Right ventricle myocardium inferior (tissue), 1 donor: ENCODE measurements at places on chromosomes 7 and 10.

GRCh38 chr7:1844336-1844950 is 174.4 kb downstream of the ELFN1 start:
- no peak for DNase-seq

DNA sequence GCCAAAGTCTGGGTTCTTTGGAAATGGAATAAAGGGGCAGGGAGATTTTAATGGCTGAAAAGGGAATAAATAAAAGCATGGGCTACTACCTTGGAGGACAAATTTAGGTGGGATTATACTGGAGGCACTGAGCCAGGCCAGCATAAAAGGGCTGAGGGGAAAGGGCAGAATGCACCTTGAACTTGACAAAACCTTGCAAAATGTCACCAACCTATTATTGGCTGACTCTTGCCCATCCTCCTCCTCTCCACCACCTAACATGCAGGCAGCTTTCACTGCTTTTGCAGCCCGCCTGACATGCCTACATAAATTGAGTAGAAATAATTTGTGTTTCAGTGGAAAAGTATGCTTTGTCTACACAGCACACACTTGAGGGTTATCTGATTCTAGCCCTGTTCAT is 65.3 kb upstream of the ABLIM1 start:
- DNase-seq: no peak

DNA sequence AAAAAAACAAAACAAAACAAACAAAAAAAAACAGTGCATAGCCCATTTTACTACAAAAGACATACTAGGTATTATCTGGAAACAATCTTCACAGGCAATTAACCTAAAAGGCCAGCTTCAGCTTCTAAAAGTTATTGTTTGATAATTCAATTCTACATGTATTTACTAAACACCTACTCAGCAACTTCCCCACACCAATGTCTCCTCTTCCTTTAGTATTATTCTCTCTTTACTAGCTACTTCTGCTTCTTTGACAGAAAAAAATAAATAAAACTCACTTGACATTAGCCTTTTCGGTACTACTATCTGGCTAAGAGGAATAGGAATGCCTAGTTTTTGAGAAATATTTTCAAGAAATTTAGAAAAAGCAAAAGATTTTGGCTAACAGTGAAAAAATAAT is 2.8 kb downstream of the TM9SF3 start:
- DNase-seq: no peak

GRCh38 chr7:2384354-2385243 is 18.8 kb upstream of the CHST12 start:
- no peak for DNase-seq

- no peak for DNase-seq
These were observed 12.8 kb downstream of the TFPI2 start for GRCh38 chr7:93877742-93878141.

DNA sequence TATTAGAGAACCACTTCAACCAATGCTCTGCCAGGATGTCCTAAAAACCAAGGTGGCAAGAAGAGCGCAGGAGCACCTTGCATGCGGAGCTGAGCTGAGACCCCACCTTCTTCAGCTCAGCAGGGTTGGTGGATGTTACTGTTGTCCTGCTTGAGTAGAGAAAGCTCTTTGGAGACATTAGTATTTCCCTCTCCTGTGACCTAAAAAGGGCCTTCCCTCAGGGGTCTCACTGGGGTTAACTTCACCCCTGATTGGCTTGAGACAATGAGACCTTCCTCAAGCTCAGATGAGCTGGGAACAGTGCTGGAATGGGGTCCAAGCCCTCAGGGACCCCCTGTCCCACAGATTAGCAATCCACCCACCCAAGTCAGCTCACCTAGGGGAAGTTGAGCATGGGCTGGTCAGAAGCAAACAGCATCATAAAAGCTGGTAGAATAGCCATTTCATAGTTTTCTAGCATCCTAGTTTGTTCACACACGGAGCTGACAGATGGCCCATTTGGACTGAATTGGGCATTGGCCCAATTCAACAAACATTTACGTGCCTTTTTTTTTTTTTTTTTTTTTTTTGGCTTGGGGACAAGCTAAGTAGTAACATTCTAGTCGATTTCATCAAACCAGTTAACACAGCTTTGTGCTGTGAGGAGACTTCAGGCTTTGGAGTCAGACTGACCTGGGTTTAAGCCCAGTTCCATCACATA is 100.6 kb upstream of the HABP2 start:
- DNase-seq: no peak

GRCh38 chr7:28685644-28686417 is 272.3 kb downstream of the TRIL start:
- peak; percentile 92 for DNase-seq

- no peak for DNase-seq
These were observed 80.9 kb downstream of the SGMS1 start for GRCh38 chr10:50542871-50543270.

- DNase-seq: no peak
These were observed 135.7 kb upstream of the TBX20 start for GRCh38 chr7:35389636-35390035.

GRCh38 chr7:137642031-137642430 is 204.7 kb downstream of the DGKI start:
- no peak for DNase-seq

- DNase-seq: no peak
These were observed 13.6 kb upstream of the VIPR2 start for GRCh38 chr7:159158125-159158887.

GRCh38 chr7:68980011-68980410 is 618.3 kb upstream of the AUTS2 start:
- DNase-seq: no peak

DNA sequence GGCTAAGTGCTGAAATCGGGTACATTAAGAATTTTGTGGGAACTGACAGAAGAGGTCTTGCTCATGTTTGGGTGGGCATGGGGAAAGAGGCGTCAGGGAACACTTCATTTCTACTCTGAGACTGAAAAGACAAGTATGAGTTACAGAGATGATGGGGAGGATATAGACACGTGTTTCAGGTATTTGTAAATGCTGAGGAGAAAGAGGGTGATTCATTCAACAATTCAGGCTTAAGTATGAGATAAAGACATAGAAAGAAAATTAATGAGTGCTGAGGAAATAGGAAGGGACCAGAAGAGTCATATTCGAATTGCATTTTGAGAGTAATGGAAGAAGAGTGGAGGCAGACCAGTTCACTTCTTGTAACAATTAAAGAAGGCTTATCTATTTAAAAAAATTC is 143.6 kb downstream of the HBP1 start:
- DNase-seq: no peak

GRCh38 chr7:3897430-3898372 is 596.6 kb downstream of the SDK1 start:
- no peak for DNase-seq

- no peak for DNase-seq
These were observed 10.2 kb downstream of the CLIP2 start for GRCh38 chr7:74299401-74299800.

DNA sequence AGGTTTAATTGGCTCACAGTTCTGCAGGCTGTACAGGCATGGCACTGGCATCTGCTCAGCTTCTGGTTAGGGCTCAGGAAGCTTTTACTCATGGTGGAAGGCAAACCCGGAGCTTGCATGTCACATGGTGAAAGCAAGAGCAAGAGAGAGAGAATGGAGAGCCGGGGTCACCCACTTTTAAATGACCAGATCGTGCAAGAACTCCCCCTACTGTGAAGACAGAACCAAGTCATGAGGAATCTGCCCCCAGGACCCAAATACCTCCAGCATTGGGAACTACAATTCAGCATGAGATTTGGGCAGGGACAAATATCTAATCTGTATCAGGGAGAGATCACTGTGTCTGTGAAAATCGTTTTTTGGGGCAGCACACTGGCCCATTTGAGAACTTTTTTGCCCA is 110.0 kb upstream of the MYO3A start:
- DNase-seq: no peak

DNA sequence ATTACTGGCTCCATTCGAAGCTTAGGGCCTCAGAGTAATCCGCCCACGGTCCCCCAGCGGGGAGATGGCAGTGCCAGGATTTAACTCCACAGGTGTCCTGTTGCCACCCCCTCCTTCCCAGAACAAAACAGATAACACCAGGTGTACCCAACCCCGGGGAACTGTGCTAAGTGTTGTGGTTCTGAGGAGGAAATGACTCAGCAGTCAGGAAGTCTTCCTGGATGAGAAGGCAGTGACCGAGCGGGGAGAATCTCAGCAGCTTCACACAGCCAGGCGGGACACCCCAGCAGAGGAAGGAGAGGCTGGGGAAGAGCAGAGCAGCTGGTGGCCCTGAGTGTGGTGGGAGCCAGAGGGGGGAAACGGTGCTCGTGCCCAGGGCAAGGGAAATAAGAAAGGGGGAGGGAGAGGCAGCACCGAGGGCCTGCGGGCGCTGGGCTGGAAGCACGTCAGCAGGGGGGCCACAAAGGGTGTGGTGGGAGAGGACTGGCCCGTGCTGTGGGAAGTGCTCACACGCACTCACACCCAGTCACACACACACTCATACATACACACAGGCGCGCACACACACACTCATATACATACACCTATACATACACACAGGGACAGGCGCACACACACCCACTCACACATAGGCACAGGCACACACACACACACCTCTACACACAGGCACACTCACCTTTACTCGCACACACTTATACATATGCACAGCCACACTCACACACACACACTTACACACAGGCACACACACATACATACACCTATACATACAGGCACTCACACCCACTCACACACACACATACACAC is 59.8 kb upstream of the CHST15 start:
- DNase-seq: peak; percentile 73

DNA sequence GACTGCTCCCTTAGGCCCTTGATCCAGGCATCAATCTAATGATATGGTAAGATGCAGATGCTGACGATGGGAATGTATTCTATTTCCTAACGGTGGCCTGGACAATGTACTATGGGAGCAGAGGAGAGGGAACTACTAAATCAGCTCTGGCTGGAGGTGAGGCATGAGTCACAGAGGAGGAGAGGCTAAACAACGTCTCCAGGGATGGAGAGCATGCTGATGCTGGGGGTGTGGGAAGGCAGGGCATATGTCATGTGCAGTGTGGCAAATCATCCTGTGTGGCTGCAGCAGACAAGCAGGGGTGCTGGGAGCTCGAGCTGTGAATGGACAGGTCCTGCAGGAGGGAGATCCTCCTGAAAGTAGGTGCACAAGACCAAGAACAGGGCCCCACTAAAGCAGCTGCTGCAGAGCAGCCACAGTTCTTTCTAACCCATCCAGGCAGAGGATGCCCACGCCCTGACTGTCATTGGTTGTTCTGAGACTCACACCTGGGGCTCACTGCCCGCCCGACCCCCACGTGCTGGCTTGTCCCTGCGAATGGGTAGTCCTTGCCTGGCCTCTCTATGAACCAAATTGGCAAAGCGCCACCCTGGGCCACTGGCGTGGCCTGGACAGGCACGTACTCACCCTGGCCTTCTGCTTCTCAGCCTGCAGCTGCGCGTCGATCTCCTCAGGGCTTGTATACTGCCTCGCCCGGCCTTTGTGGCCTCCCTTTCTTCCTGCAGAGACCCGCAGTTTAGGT is 4.0 kb downstream of the PDAP1 start:
- no peak for DNase-seq

- DNase-seq: no peak
These were observed 9.4 kb downstream of the NXPH1 start for GRCh38 chr7:8442814-8443304.

DNA sequence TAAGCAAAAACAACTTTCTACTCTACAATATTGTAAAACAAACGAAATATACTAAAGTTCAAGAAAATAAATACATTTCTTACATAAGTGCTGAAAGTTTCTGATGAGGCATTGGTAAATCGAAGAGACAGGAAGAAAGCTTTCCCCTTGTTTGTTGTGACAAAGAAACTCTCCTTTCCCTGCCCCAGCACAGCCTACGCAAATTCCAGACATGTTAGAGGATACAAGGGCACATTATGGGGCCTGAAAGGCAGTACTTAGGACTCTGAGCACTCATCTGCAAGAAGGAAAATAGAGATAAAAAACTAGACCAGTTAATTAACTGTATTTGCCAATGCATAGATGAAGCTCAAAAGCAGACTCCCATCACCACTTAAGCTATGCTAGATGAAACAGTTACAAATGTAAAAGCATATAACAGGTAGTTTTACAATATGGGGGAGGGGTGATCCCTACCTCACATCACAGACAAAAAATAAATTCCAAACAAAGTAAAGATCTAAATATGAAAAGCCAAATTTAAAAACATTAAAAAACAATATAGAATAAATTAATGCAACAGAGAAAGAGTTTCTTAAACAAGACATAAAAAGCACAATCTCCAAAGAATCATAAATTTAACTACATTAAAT is 21.8 kb downstream of the ARHGAP19 start:
- DNase-seq: no peak

- DNase-seq: no peak
These were observed 31.1 kb downstream of the ADAM12 start for GRCh38 chr10:126357169-126357568.

DNA sequence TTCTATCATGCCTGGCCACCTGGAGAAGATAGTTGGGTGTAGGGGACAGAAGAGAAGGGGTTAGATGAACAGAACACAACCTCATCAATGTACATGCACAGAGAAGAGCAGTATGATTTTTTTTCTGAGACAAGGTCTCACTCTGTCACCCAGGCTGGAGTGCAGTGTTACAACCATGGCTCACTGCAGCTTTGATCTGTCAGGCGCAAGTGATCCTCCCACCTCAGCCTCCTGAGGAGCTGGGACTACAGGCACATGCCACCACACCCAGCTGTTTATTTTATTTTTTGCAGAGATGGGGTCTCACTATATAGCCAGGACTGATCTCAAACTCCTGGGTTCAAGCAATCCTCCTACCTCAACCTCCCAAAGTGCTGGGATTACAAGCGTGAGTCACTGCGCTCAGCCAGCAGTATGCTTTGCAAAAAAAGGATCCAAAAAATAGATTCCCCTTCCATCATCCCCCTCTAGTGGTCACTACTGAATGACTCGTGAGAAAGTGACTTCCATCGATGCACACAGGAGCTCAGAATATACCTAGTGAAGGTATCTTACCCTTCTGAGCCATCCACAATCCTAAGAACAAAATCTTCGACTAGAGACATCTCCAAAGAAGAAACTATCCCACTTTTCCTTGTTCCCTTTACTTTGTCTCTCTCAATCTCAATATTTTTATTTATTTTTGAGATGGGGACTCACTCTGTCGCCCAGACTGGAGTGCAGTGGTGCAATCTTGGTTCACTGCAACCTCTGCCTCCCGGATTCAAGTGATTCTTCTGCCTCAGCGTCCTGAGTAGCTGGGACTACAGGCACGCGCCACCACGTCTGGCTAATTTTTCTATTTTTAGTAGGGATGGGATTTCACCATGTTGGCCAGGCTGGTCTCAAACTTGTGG is 21.0 kb downstream of the ZCWPW1 start:
- no peak for DNase-seq

- DNase-seq: no peak
These were observed 305.6 kb upstream of the FZD1 start for GRCh38 chr7:90958647-90959046.

GRCh38 chr7:139543801-139544603 is 20.5 kb downstream of the CLEC2L start:
- DNase-seq: no peak

GRCh38 chr10:91295346-91295745 is 74.9 kb downstream of the PCGF5 start:
- DNase-seq: no peak
